ENCODE measurements at places on chromosomes 1 and 21.

DNA sequence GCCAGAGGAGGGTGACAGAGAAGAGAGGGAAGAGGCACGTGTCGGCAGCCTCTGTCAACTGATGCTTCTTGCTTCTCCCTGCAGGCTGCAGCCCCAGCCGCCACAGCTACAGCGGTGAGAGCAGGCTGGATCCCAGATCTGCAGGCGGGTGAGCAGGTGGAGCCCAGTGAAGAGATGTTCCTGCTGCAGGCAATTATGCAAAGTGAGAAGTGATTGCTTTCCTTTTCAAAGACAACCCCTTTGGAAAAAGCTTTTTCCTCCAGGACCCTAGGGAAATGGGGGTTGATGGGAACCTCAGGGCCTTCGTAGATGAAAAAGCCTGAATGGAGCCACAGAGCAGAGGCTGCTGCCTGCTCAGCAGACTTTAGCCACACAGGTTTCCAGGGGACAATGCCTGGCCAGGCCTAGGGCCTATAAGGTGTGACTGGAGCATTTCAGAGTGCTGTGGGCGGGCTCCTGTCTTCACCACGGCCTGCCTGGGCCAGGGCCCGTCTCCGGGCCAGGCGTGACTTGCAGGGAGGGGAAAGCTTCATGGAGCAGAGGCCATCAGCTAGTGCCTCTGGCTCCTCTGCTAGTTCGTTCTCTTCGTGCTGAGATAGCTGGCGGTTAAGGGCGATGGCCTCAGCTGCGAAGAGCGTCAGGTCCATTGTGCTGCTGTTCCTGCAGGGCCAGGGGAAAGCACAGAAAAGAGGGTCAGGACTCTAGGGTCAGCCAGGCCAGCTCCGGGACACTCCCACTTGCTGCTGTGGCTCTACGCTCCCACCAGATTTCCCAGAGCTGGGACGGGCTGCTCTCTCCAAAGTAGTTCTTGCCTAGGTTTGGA lies 6.9 kb upstream of the KNCN start:
- DNase-seq, result no peak

GRCh38 chr1:34361781-34362357 lies 185.2 kb downstream of the C1orf94 start:
- DNase-seq, result no peak

DNA sequence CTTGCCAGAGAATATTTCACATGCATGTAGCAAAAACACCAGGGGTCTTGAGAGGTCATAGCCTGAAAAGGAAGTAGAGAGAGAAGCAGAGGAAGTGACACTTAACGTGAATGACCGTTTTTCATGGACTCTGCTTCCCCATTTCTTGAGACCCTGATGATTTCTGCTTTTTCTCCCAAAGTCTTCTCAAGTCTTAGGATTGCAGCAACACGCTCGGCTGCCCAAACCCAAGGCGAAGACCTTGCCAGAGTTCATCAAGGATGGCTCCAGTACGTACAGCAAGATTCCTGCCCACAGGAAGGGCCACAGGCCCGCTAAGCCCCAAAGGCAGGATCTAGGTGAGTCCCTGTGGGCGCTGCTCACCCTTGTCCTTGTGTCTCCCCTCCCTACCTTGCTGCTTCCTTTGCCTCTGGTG lies 12.8 kb downstream of the THEMIS2 start:
- no peak for DNase-seq

DNA sequence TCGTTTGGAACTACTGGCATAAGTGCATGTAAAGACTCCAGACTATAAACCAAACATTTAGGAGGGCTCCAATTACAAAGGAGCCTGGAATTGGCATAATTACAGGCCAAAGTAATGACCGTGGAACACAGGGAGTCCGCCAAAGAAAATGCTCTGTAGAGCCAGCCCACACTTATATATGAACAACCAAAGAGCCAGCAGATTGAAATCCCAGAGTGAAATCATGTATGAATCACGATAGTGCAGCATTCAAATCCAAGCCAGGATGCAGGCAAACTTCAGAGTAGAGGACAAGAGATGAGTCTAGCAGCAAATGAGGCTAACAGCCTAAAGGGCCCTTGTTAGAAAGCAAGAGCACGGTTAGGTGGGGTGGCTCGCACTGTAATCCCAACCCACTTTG lies 13.1 kb downstream of the VPS26C start:
- DNase-seq, result no peak

- DNase-seq, result no peak
Measured at GRCh38 chr1:185551008-185551407, 183.2 kb upstream of the HMCN1 start.

Data from brain (organoid and tissue), 16 donors.